Stimulated activated CD8-positive, alpha-beta memory T cell treated with anti-CD3 and anti-CD28 coated beads, Interleukin-7, amount 100 ng/mL, for 4 hours (primary cell): ENCODE measurements at places on chromosomes 1 and 21.

DNA sequence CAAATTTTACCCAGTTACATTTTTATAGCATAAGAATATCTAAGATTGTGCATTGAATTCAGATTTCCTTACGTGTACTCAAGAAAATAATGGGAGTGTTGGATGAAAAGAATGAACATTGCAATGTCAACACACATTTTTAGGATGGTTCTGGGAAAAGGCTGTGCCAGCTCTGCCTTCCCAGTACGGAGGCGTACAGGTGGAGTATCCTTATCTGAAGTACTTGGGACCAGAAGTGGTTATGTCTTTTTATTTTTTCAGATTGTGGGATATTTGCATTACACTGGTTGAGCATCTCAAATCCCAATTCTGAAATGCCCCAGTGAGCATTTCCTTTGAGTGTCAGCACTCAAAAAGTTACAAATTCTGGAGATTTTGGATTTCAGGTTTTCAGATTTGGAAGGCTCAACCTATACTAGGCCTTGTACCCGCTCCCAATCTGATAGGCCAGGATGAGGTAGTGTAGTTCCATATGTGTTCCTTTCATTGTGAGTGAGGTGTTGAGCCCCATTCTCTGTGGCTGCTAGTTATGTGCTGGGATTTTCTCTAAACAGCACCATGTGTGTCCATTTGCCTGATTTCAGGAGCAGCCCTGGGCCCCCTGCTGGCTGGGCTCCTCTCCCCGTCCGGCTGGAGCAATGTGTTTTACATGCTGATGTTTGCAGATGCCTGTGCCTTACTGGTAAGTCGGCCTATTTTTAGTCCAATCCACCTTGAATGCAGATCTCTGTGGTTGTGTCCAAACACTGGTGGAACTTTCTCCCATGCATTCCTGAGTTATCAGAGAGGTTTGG, 60.8 kb downstream of the SLC37A1 start:
- DNase-seq = no peak

- DNase-seq = no peak
Observed at GRCh38 chr1:33698361-33699035, 165.4 kb upstream of the HMGB4 start.

GRCh38 chr1:30586671-30587070, 136.7 kb downstream of the MATN1 start:
- DNase-seq = no peak

GRCh38 chr1:236812334-236813030, 17.4 kb downstream of the MTR start:
- DNase-seq = no peak

DNA sequence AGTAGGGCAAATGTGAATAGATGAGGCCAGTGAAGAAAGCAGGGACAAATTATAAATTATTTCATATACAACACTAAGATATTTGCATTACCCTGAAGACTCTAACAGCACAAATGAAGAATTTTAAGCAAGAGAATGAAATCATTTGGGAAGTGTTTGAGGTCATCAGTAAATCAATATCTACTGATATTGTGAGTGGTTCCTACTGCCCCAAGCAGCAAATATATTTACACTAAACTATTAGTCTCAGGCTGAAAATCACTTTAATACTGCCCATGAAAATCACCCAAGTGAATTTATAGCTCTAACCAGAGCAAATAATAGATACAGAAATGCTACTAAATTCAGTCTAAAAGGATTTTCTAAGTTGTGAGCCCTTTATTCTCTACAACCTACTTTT, 163.6 kb downstream of the KCNT2 start:
- DNase-seq = no peak
